Activated CD4-positive, alpha-beta T cell treated with anti-CD3 and anti-CD28 coated beads for 24 hours (primary cell): ENCODE measurements at places on chromosomes 6 and 20.

DNA sequence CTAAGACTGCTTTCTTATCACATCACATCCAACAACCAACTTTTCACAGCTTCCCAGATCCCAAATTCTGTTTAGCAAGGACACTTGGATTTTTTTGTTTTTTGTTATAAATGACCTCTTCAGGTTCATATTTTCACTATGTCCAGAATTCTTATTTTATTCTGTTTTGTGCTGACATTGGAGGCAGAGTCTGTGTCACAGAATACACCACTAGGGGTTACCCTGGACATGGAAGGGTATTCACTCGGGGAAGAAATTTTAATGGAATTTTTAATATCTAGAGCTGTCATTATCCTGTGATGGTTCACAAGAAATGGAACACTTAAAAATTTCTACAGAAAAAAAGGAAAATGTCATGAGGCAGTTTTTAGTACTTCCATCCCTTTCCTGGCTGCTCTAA, 12.0 kb upstream of the SLC2A12 start:
- no peak for DNase-seq

- no peak for DNase-seq
These were observed 234.7 kb upstream of the RIMS1 start for GRCh38 chr6:71651636-71652035.

DNA sequence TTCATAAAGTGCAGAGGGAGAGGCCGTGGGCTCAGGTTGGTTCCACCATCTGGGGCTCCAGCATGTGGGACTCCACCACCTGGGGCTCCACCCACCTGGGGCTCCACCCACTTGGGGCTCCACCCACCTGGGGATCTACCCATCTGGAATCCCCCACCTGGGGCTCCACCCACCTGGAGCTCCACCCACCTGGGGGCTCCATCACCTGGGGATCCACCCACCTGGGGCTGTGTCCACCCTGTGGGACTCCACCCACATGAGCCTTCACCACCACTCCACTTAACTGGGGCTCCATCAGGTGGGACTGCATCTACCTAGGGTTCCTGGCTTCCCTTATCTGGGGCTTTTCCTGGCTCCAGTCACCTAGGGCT, 226.0 kb upstream of the CDYL start:
- DNase-seq, result no peak

DNA sequence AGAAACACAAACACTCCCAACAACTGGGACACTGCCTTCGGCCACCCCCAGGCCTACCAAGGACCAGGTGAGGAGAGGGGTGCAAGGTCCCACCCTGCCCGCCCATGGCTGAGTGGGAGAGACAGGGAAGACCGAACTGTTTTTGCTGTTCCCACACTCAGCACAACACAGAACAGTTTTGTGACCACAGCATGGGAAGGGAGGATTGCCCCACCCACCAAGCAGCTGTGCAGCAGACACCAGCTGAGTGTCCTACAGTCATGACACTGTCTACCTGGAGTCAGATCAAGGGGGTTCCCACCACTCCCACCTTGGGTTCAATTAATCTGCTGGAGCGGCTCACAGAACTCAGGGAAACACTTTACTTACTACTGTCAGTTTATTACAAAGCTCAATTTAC, 73.9 kb downstream of the SNX9 start:
- no peak for DNase-seq

GRCh38 chr6:33620856-33621710, at the start of gene ITPR3:
ITPR3 (plus strand) TSS chr6:33621322; CDS start chr6:33621603, 281 bp downstream.
- peak; percentile 55 for DNase-seq

DNA sequence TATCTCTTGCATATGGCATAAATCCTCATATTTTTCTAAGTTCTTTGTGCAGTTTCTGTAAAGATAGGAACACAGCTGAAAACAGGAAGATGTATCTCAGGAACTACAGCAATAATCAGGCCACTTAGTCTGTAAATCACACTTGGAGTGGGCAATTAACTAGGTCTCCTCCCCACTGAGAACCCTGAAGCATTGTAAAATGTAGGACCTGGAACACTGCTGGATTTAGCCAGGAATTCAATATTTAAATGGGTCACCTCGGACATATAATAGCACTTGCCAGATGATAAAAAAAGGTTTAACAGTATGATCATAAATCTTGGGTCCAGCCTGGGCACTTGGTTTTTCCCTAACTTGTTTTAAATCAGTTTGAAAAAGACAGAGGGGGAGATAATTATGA, 155.0 kb downstream of the GRM1 start:
- no peak for DNase-seq

GRCh38 chr6:167560673-167561569, 236.0 kb downstream of the TTLL2 start:
- DNase-seq, result no peak

DNA sequence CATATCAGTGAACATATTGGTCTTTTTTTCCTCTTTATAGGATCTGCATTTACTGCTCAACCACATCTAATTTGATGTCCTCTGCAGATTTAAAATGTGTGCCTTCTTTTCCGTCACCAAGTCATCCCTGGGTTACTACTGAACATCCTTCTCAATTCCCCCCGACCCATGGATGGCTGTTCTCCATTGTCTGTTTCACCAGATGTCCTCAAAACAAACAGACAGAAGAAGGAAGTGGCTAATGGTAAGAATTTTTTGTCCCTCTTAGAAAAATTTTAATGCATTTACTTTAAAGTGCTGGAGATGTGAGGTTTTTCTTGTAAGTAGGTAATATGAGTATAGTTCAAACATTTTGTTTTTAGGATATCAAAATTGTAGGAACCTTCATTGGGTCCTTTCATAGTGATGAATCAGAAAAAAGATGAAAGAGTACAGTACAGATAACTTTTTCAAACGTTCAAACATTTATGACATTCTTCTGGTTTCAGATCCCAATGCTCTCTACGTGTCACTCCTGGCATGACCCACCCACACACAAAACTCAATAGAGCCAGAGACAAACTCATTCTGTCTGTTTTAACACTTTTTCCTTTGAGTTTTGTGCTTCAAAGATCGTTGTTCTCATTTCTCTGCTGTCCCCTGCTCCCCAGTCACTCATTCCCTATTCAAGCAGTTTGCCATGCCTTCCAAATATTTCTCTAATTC, 276.4 kb downstream of the PRL start:
- no peak for DNase-seq

GRCh38 chr6:161901740-161902426, 628.0 kb upstream of the AGPAT4 start:
- no peak for DNase-seq

- no peak for DNase-seq
These were observed 9.9 kb upstream of the NCOA5 start for GRCh38 chr20:46099491-46100287.

GRCh38 chr20:22800129-22800528, 215.8 kb upstream of the FOXA2 start:
- DNase-seq, result no peak

DNA sequence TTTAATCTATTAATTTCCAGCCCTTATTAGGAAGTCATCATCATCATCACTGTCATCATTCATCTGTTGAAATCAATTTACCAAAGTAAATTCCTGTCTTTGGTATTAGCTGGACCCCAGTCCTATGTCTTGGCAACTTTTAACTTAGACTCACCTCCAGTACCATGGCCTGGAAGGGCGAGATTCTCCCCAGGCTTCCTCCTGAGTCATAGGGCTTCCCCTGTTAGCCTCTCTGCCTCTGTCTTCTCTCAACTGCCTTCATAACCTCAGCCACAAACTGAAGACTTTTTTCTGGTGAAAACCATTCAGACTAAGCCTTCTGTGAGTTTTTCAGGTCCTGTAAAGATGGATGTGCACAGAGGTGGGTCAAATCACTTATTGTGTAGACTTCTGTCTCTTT, 95.0 kb downstream of the NKAIN2 start:
- no peak for DNase-seq

GRCh38 chr6:12555267-12555666, 161.3 kb upstream of the PHACTR1 start:
- DNase-seq, result no peak

DNA sequence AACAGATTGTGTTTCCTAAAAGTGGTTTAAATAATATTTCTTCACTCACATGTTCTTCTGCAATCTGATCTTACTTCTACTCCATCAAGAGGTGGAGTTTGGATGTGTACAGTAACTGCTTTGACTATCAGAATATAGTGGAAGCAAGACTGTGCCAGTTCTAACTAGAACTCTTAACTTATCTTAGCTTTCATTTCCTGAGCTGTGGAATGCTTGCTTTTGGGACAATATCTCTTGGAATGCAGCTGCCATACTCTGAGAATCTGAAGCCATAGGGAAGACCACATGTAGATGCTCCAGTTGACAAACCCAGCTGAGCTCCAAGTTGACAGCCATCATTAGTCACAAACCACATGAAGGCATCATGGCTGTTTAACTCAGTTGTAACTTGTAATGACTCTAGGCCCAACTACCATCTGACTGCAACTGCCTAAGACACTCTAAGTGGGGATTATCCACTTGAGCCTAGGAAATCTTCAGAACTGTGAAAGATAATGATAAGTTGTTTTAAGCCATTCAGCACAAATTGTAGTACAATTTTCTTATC, 40.8 kb upstream of the MAN1A1 start:
- DNase-seq, result no peak

DNA sequence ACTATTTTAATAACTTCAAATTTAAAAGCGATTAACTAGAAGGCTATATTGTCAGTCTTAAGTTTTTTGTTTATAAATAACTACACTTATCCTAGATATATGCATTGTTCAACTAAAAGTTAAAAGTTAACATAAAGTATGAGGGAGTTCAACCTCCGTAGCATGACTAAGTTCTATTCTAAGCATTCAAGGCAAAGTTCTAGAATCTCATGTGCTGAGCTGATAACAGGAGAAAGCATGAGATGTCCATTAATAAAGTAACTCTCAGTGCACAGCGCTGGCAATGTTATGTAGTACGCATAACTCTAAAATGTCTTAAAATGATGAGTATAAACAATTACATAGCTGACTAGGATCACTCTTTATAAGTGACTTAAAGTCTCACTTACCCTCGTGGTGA, 264.8 kb downstream of the RNGTT start:
- DNase-seq, result no peak

- no peak for DNase-seq
These were observed 98.8 kb downstream of the SLC35B3 start for GRCh38 chr6:8336406-8337057.

GRCh38 chr6:47292944-47293343, 16.8 kb downstream of the TNFRSF21 start:
- DNase-seq, result no peak

DNA sequence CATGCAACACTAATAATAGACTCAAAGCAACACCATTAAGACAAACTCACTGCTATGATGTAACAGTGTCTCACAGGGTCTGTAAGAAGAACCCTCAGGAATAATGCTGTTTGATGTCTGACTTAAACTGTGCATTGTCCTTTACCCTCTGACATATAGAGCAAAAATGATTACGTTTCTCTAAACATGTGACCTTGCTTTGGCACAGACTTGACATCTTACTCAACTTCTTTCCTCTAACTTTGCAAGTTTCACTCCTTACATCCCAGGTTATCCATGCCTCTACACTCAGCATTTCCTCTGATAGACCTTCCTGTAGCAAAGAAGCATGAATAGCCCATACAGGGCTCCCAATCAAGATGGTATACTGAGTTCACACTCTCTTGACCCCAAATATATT, 252.7 kb downstream of the UST start:
- no peak for DNase-seq

DNA sequence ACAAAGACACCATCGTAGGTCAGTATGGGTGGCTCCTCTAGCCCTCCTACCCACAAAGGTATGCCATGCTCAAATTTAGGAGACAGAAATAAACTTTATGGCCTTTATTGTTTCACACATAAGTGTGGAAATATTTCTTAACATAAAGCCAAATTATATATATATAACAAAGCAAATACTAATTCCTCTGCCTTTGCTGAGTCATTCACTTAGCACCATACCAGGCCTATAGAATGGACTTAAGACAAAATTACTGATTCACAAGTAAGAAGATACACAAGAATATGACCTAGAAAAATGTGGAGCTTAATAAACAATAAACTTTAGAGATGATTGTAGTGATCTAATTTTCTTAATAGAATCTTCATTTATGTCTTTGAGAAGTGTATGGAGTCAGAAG, 5.2 kb downstream of the FRK start:
- DNase-seq, result no peak

DNA sequence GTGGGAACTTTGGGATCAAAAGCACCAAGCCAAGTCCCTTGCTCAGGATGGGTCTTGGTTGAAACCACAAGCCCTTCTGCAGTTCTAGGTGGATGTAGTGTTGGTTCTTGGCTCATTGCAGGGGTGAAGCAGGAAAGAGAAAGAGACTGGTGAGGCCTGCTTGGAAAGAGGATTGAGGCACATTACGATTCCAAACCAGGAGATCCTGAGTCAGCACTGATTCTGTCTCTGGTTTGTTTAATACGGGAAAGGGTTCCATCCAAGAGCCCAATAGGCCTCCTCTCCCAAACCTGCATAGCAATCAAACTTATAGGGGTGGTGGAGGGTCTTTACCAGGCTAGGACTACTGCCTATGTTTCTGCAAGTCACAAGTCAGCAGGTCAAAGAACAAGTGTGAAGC, 24.3 kb downstream of the NSFL1C start:
- no peak for DNase-seq

DNA sequence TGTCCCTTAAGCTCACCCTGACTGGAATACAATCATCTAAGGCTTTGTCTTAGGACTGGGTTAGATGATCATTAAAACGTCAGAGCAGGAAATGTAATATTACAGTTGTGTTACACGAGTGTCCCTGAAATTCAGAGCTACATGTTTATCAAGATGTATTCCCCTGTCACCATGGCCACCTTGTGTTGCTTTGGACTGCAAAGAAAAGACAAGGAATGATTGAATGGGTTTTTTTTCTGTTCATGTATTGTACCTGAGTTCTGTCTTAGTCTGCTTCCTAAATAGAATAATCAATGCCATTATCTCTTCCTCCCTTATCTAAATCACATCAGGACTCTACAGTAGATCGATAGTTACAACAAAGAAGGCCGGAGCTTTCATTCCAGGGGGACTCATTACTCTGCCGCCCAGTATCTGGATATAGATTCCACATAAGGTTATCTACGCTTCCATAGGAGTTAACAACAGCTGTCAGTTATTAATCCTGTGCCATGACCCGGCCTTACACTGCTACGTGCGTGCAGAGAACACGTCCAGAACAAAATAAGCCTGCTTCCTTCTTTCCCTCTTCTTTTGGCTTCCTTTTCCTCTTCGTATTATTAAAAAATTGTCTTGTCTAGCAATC, 274.1 kb upstream of the SASH1 start:
- DNase-seq, result no peak

DNA sequence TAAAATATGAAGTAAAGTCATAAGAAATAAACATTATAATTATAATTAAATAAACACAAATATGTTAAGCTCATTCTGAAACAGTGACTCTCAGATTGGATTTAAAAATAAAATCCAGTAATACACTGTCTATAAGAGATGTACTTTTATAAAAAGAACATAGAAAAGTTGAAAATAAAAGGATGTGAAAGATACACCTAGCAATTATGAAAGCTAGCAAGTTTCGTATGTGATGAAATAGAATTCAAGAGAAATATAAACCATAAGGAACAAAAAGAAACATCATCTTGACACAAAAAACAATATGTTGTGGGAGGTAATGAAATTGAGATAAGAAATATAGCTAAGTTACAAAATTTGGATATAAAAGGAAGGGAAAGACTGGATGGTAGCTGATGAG, 128.6 kb upstream of the CNR1 start:
- no peak for DNase-seq
